Subcutaneous preadipocyte (primary cell): ENCODE measurements at places on chromosomes 3 and 15. TPM values are rescaled to one million over a fixed set of nuclear protein-coding genes. Genes with fewer than 3 reads are reported as not detected.

The IMP3 gene
- total RNA-seq: 79.6 and 88.6 TPM in 2 replicates

The IL17RB gene
- under 0.01 TPM in 1 of 2 replicates, not detected in the other for total RNA-seq

The DUOX2 gene
- not detected in 2 replicates for total RNA-seq

The P2RY13 gene
- not detected in 2 replicates for total RNA-seq

The SLC2A2 gene
- not detected in 2 replicates for total RNA-seq

The TRH gene
- total RNA-seq: not detected in 2 replicates

The SLC38A3 gene
- total RNA-seq: not detected in 2 replicates

The AHSG gene
- total RNA-seq: not detected in 2 replicates

The SERF2 gene
- 199 and 334 TPM in 2 replicates for total RNA-seq
